ENCODE measurements at places on chromosomes 16 and 17. TPM values are rescaled to one million over a fixed set of nuclear protein-coding genes. Genes with fewer than 3 reads are reported as not detected.

DNA sequence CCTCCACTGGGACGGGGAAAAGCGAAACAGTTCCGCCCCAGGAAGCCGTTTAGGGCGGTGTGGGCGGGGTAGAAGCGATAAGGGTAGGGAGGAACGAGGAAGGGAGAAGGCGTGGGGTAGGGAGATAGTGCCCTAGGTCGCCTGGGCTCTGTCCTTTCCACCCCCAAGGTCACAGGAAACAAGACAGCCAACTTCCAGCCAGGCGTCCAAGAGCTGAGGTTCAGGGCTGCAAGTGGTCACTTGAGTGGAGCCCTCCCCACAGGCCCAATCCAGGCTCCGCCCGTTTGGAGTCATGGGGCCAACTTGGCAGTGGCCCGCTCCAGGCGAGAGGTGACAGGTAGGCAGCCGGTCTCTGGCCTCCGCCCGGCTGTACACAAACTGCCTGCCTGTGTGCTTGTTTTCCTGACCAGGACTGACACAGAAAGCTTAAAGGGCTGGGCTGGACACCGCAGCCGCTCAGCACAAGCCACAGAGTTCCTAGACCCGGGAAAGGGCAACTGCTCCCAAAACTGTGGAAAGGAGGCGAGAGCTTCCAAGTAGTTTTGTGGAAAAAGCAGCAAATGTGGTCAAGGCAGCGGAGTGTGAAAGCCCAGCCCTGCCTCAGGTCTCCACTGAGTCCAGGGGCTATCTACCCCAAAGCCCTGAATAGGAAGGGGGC lies at the start of gene RILP:
Gene RILP (minus strand): TSS at position 23 of the 658 bp plus-strand sequence. CDS start 62 bp downstream, outside the sequence.
- DNase-seq: peak; percentile 33

DNA sequence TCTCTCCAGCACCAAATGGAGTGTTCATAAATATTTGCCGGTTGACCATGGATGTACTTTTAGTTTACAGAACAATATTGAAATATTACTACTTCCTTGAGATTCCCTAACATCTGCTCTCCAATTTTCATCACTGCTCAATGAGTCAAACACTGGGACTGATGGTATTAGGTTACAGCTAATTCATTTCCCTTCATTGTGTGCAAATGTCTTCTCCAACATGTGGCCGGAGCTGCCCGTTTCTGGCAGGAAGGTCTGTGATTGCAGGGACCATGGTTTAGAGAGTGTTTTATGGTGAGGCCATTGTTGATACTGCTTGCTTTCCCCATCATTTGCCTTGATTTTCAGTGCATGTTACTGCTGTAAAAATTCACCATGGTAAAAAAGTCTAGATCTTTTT lies 209.3 kb downstream of the HS3ST3B1 start:
- no peak for DNase-seq

- DNase-seq: no peak
These were observed 79.5 kb upstream of the GNG13 start for GRCh38 chr16:879986-880385.

Gene CFAP119
- 9.2 TPM for polyA plus RNA-seq

GRCh38 chr17:32015245-32016013 lies 8.2 kb downstream of the LRRC37B start:
- DNase-seq: no peak

Gene KIAA0753
- 4.5 TPM for polyA plus RNA-seq

GRCh38 chr16:79132701-79133100 lies 467.8 kb downstream of the MAF start:
- no peak for DNase-seq

Gene ANKRD40CL
- polyA plus RNA-seq: not detected

DNA sequence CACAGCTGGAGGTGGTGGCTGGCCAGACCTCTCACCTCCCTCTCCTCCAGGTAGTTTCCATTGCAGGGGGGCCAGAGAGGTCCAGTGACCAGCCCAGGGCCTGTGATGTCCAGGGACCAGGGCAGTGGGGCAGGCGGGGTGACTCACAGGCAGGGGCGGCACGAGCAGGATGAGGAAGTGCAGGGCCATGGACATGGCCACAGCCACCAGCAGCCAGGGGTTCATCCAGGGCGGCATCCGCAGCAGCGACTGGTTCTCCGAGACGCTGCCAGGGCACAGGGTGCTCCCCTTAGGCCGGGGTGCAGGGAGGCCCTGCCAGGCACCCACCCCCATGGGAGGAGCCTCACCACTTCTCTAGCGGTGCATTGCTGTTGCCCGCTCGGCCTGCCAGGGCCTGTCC lies 12.9 kb upstream of the P2RX1 start:
- no peak for DNase-seq
